ENCODE measurements at places on chromosomes 16 and 17.

GRCh38 chr17:17783825-17784656 lies 52.7 kb downstream of the SREBF1 start:
- DNase-seq = no peak

DNA sequence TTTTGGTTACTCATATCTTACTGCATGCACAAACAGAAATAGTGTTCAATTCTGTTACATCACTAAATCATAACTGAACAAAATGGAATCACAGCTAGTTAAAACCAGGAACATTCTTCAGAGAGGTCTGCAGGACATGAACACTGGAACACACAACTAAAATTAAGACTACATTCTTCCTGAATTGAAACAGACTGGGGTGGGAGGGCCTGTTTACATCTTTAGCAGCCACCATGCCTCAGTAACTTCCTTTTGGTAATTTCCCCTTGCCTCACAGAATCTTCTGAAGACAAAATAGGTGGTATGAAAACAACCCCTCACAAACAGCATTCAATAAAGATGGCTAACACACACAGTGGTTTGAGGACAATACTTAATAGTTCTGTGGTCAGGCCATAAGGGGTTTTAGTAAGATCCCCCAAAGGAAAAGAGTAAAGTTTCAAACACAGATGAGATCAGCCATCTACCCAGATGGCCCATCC lies 6.5 kb downstream of the MARF1 start:
- no peak for DNase-seq

GRCh38 chr16:17440131-17440530 lies 30.6 kb downstream of the XYLT1 start:
- no peak for DNase-seq

DNA sequence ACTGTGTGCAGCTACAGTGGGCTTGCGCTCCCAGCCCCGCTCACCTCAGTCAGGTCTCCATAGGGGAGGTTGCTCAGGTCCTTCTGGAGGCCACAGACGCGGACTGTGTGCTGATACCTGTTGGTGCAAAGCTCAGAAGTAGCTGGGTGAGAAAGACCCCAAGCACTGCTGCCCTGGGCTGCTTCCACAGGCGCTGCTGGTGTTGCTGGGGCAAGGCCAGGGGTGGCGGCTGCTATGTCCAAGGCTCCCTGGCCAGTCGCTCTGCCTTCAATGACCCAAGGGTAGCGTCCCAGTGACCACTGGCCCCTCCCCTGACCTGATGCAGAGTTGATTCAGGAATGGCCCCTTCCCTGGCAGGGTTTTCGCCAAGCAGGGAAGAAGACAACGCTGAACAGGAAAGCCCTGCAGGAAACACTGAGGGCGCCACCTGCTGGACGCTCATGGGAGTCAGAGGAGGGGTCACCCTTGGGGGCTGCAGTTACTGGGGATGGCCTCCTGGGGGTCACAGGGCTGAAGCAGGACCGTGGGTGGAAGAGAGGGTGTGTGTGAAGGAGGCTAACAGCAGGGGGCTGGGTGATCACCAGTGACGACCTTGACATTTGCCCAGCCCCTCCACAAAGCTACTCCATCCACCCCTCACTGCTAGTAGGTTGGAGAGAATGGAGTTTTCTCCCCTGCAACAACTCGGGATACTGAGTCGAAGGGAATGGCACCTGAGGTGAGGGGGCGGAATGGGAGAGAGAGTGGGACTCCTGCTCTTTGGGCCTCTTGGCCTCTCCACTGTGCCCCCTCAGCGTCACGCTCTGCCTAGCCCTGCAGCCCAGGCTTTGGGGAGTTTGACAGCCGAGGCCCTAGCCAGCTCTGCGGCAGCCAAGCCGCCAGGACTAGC lies 38.3 kb downstream of the ABCC12 start:
- DNase-seq = peak; percentile 28

DNA sequence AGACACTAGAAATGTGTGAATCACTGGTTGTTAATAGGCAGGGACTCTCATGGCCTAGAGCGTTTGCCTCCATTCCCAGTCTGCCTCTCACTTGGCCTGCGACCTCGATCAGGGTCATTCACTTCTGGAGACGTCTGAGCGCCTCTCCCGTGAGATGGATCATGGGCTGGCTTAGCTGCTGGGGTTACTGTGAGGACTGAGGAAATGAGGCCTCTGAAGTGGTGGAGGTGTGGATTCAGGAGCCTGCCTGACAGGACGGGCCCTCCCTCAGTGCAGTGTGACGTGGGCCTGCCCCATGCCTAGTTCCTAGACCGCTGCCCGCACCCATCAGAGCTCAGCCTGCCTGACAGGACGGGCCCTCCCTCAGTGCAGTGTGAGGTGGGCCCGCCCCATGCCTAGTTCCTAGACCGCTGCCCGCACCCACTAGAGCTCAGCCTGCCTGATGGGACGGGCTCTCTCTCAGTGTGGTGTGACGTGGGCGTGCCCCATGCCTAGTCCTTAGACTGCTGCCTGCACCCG lies 61.9 kb downstream of the BANP start:
- DNase-seq = no peak

DNA sequence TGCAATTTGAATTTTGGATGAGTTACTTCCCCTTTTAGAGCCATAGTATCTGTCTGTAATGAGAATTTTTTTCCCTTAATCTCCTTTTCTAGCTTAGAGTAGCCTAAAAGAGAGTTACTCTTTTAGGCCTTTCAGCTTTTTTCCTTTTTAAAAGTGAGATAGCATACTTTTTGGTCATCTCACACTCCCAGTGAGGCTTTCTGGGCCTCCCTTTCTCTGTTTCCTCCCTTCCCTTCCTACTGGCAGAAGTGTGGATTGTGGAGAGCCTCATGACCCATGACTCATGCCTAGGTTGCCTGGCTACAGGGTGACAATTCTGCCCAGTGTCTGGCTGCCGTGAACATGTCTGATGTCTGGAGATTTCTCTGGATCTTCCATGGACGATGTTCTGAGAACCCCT lies 15.2 kb downstream of the KRT23 start:
- no peak for DNase-seq

GRCh38 chr16:57102888-57103851 lies 10.8 kb downstream of the CPNE2 start:
- DNase-seq = no peak

- DNase-seq = no peak
Measured at GRCh38 chr17:228951-229708, 47.7 kb upstream of the DOC2B start.

DNA sequence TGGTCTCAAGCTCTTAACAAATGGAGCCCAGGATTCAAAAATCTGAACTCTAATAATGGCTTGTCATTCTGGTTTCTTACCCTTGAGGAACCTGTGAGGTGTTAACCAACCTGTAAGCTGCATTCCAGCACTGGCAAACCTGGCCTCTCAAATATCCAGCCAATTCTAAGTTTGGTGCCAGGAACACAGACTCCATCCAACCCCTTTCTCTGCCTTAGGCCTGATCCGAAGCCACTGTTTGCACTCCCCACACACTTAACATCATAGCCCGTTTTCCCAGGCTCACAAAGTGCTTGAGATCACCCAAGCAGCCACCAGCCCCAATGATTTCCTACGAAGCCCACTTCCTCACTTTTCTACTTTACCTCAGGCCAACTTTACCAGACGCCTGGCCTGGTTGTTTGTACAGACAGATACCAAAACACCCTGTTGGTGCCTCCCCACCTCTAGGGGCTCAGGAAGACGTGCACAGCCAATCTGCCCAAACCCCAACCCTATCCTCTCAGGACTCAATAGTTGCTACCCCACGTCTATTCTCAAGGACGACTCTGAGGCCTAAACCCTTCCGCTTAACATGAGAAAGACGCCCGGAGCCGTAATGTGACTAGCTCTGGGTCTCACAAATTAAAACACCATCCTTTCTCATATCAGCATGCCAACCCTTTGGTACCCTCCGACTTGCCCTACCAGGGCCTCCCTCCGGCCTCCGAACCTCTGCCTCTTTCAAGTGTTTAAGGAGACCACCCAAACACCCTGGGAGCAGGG lies 3.2 kb upstream of the PER1 start:
- no peak for DNase-seq

- no peak for DNase-seq
Measured at GRCh38 chr16:85124636-85125346, 12.5 kb upstream of the CIBAR2 start.

DNA sequence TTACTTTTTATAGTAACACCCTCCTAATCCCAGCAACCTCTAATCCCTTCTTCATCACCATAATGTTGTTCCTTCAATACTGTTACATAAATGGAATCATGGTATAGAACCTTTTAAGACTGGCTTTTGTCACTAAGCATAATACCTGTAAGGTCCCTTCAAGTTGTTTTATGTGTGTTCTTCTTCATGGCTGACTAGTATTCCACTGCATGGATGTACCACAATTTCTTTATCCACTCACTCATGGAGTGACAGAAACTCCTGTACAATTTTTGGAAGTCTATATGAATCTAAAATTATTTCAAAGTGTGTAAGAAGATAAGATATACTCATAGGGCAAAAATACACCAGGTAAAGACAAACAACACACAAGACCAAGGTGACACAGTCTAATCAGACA lies 36.8 kb downstream of the MEAK7 start:
- no peak for DNase-seq

DNA sequence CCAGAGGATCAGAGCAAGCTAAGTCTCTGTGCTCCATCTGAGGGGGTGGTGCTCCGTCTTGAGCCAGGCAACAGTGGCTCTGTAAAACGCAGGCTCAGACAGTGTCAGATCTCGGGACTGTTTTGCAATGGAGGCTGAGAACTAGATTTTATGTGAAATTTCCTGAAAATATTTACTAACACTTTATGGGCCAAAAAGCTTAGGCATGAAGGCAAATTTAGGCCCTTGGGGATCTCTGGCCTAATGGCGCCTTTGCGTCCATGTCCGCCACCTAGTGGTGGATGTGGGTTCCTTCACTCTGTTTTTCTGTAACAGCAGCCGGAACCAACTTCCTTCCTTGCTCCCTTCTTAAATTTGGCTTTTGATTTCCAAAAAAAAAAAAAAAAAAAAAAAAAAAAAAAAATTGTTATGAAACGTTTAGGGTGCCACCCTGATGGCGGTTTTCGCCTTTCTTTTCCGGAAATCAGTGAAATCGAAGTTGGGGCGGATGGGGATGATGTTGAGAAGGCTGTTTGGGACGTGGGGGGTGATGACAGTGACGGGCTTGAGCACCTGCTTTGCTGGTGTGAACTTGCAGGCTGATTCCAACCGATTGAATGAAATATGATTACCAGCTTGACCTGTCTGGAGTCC lies 14.0 kb upstream of the ELAC2 start:
- DNase-seq = no peak

- no peak for DNase-seq
Measured at GRCh38 chr17:15929941-15930340, 15.0 kb upstream of the ADORA2B start.

DNA sequence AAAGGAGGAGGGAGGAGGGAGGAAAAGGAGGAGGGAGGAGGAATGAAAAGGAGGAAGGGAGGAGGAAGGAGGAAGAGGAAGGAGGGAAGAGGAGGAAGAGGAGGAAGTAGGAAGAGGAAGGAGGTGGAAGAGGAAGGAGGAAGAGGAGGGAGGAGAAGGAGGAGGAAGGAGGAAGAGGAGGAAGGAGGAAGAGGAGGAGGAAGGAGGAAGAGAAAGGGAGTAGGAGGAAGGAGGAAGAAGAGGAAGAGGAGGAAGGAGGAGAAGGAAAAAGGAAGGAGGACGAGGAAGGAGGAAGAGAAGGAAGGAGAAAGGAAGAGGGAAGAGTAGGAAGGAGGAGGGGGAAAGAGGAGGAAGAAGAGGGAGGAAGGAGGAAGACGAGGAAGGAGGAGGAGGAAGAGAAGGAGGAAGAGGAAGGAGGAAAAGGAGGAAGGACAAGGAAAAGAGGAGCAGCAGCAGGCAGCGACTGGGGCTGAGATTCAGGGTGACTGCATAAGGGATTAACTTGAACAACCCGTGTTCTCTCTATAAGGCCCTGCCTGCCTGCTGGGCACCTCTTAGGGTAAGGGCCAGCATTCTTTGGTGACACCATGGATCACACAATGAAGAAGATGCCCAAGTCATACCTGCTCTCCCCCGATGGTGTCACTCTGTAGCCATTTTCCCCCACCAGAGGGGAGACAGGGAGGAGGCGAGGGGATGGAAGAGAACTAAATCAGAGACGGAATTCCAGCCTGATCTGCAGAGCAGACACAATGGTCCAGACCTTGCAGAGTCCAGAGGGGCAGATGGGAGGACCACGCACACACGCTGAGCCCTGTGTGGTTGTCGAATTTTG lies 1.4 kb upstream of the IL34 start:
- DNase-seq = no peak

DNA sequence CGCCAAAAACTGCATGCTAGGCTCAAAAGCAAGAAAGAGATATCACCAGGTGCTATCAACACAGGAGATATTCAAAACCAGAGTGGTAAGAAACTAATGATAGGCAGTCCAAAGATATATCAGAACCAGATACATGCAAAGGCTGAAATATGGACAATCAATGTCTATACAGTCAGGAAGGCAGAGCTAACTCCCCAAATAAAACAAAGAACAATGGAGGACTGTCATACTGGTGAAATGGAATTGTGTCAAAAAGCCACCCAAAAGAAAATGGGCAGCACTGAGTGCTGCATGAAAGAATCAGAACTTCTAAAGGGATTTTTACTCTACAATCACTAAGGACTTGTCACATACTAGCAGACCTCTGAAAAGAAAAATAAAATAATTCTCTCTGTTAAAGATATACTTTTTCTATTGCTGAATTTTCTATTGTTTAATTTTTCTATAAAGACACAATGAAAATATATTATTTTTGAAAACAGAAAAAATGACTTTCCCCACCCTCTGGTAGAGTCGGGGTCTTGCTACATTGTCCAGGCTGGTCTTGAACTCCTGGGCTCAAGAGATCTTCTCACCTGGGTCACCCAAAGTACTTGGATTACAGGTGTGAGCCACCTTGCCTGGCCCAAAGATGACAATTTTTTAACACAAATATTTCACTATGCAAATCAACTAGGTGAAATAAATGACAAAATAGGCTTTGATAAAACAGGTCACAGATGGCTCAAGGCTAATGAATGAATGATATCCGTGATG lies 98.2 kb downstream of the USP32 start:
- no peak for DNase-seq

- DNase-seq = no peak
Measured at GRCh38 chr17:43645765-43646481, 15.8 kb downstream of the MEOX1 start.

DNA sequence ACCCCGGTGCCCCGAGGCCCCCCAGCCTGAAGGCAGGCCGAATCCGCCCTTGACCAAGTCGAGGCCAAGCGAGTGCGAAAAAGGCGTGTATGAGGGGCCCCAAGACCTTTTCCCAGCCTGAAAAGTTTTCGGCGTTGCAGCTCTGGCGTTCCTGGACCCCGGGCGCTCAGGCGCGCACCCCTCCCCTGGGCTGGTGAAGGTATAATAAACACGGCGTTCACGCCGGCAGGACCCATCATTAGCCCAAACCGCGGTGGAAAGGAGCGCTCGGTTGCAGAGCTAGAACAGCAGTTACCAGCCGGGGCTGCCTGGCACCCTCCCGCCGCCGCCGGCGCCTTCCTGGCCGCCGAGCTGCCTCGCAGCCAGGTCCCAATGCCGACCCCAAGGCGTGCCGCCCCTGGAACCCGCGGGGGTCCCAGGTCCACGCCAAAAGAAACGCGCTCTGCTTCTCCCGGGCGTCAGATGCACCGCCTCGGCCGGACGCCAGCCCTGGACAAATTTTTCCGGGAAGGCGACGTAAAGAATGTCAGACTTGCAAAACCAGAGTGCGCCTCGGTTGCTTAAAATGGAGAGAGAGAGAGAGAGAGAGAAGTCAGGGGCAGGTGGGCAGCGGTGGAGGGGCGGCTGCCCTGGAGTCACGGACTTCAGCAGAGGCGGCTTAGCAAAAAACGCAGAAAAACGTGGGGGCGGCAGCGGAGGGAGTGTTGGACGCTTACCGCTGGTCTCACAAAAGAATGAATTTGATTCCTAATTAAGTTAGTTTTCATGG lies 11.5 kb upstream of the FOXF1 start:
- DNase-seq = no peak

- DNase-seq = no peak
Measured at GRCh38 chr17:66275651-66276050, 26.8 kb upstream of the PRKCA start.

Data from stimulated activated CD8-positive, alpha-beta memory T cell treated with anti-CD3 and anti-CD28 coated beads, Interleukin-7, amount 100 ng/mL, for 1 hour (primary cell).